ENCODE measurements at places on chromosomes 16 and 17.
A peak's percentile ranks its signal among the peaks of the same experiment; 100 is the strongest.

DNA sequence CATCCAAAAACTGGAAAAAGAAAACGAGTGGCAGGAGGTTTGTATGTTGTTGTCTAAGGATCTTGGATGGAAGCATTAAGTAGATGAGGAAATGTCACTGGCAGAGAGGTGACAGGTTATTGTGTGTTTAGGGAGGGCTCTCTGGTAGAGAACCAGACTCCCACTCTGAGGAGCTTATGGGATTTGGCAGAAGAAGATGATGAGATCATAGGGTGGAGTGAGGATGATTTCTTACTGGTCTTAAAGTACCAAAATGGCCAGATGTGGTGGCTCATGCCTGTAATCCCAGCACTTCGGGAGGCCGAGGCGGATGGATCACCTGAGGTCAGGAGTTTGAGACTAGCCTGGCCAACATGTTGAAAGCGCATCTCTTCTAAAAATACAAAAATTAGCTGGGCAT, 9.0 kb downstream of the WWOX start:
- no peak for DNase-seq

GRCh38 chr17:4573115-4573514, 11.2 kb upstream of the SMTNL2 start:
- DNase-seq, result no peak

- no peak for DNase-seq
These were observed 114.4 kb downstream of the GRIN2A start for GRCh38 chr16:10067835-10068234.

DNA sequence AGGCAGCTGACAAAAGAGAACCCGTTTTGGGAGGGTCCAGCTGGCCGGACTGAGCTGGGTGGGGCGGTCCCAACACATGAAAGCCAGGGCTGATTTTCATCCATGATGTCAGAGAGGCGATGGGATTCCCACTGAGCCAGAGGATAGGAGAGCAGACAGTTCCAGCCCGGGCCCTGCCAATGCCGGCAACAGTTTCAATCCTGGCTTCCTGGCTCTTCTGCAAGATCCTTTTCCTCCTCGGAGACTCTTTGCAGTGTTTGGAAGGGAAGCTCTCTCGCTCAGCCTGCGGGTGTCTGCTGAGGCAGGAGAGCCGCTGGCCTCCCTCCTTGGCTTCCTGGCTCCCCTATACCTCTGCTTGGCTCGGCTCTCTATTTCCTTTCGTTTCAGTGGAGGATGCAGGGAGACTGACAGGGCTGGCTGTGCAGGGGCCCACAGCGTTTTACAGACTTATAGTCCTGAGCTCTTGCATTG, 145.5 kb upstream of the SOX9 start:
- no peak for DNase-seq

- no peak for DNase-seq
These were observed 3.4 kb downstream of the SGCA start for GRCh38 chr17:50169121-50169764.

- no peak for DNase-seq
These were observed 3.0 kb downstream of the HOXB6 start for GRCh38 chr17:48601539-48602425.

DNA sequence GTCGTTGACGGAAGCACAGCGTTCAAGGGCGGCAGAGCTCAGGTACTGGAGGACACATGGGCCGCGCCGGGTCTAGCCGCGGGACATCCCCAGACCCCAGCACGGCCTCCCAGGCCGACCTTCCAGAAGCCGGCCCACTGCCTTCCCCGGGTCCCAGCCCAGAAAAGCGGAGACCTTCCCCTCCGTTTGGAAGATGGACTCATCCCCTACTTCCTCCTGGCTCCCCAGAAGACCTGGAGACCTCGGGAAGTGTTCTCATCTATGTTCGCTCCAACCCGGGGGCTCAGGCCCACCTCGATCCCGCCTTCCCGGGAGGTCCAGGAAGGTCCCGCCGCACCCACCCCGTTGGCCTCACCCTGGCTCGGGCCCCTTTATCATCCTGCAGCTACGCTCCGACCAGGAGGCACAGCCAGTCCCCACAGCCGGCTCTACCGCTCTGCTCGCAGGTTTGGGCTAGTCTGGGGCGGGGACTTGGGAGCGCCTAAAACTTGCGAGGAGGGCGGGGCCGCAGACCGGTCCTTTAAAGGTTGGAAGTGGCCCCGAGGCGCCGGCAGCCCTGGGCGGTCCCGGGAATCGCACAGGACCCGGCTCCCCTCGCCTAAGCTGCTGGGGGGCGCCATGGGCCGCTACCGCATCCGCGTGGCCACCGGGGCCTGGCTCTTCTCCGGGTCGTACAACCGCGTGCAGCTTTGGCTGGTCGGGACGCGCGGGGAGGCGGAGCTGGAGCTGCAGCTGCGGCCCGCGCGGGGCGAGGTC, at the start of gene ALOX12:
TSS of gene ALOX12 (plus strand) at position 550 of the 756 bp plus-strand sequence. CDS start at position 619, 69 bp downstream.
- DNase-seq, result no peak

DNA sequence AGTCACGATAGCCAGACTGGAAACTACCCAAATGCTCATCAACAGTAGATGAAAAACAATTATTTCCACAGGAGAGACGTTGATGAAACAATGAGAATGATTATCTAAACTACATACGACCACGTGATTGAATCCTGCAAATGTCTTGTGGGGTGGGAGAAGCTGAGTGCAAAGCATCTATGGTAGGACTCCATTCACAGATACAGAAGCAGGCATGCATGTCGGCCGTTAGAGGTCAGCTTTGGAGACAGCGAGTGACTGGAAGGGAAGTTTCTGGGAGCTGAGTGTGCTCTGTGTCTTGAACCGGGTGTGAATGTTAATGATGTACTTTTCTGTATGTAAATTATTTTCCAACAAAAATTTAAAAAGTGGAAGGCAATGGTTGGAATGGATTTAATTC, 71.5 kb upstream of the DNAJA2 start:
- DNase-seq, result no peak

DNA sequence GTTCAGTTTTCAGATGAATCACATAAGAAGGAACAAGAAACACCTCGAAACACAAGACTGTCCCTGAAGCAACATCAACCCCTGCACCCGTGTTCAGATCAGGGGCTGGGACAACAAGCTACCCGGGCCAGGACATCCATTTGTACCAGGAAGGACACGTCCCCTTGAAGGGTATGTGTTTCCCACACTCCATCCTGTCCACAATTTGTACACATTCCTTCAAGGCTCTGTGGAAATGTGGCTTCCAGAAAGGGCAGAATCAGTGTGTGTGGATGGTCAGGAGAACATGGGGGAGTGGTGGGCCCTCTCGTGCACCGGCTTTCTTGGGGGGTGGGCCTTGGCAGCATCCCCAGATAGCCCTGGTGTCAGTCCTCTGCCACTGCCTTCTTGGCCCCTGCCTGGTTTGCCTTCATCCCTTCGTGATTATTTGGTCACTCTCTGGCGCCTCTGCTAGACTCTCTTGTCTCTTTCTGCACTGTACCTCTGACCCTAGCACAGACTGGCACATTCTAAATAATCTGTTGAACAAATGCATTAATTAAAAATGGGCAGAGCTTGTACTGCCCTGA, 10.3 kb downstream of the KIFC3 start:
- DNase-seq, result no peak

- DNase-seq, result no peak
These were observed 43.1 kb downstream of the CNOT1 start for GRCh38 chr16:58586340-58587030.

DNA sequence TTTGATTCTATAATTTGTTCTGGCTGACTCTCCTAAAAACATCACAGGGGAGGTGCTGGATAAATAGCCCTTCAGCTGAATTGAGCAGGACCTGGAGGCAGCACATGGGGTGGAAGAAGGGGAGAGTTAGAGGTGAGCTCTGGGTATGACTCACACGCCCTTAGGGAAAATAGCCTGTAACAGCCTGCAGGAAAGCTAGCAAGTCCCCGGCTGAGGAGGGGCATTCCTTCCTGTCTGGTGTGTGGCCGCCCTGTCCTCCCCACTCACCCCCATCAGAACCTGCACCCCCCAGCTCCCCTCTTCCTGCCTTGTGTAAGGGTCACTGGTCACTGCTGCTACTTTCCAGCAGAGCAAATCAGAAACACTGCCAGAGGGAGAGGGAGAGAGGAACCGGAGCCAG, 187.4 kb downstream of the C16orf95 start:
- DNase-seq, result no peak

GRCh38 chr16:52580488-52580887, 33.5 kb upstream of the TOX3 start:
- no peak for DNase-seq

DNA sequence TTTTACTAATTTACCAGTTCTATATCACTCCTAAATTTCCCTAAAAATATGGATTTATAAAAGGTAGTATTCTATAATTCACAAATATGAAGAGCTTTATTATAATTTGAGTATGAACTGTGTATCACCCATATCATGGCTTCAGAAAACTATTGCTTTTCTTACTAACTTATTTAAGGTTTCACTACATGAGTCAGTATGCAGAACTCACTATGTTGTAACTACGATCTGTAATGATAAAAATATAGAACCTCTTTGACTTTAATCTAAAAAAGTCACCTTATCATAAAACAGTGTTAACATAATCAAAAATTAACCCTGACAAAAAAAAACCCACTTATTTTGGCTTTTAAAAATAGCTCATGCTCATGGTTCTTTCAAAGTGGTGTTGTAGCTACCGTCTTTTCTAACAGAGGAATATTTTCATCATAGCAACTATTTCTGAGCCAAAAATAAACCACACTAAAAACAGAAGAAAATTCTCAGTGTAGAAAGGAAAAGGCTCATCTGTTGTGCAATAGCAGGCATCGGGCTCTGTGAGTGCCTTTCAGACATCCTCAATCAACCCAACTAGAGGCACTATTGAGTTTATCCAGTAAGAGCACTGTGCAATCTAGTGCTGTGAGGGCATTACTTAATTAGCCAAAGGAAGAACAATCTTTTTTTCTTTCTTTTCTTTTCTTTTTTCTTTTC, 42.1 kb downstream of the ITGAM start:
- no peak for DNase-seq

DNA sequence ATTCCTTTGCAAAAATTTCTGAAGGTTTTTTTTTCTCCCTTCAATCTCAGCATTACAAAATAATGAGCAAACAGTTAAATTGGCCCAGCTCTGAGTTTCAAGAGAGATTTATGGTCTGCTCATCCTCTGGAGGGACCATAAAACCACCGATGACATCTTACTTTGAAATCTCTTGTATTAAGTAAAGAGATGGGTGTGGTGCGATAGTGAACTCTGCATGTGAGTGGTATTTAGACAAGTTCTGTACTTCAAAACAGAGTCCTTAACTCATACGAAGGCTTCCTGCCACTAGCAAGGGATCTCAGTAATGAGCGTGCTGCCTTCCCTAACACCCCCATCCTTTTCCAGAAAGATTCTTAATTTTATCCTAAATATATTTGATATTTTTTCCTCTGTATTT, 2.1 kb downstream of the FAM20A start:
- DNase-seq, result no peak

- DNase-seq, result no peak
These were observed at the start of gene PRCD for GRCh38 chr17:76539631-76540271. Gene PRCD (plus strand): TSS chr17:76540044. CDS start chr17:76540142, 98 bp downstream.

DNA sequence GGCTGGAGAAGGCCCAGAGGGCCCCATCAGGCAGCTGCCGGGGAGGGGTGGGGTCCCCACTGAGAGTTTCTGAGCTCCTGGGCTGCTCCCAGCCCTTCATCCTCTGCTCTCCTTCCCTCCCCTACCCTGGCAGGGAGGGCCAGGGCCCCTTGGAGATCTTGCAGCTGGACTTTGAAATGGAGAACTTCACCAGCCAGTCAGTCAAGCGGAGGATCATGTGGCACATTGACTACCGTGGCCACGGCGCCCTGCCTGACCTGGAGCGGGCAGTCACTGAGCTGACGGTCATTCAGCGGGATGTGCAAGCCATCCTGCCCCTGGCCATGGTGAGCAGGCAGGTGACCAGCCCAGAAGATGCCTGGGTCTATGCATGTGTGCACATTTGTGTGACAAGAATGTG, 49.5 kb downstream of the TMEM132E start:
- DNase-seq, result no peak

DNA sequence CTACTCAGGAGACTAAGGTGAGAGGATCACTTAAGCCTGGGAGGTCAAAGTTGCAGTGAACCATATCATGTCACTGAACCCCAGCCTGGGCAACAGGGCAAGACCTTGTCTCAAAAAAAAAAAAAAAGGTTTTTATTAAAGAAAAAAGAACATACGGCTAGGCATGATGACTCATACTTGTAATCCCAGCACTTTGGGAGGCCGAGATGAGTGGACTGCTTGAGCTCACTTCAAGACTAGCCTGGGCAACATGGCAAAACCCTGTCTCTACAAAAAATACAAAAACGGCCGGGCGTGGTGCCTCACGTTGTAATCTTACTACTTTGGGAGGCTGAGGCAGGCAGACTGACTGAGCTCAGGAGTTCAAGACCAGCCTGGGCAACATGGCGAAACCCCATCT, 38.4 kb downstream of the RANBP10 start:
- no peak for DNase-seq

- no peak for DNase-seq
These were observed 9.9 kb downstream of the NDEL1 start for GRCh38 chr17:8445536-8445935.

- DNase-seq, result peak; percentile 44
These were observed 22.7 kb downstream of the CYTH1 start for GRCh38 chr17:78759203-78759968.
